ENCODE measurements at places on chromosomes 5 and 9.

DNA sequence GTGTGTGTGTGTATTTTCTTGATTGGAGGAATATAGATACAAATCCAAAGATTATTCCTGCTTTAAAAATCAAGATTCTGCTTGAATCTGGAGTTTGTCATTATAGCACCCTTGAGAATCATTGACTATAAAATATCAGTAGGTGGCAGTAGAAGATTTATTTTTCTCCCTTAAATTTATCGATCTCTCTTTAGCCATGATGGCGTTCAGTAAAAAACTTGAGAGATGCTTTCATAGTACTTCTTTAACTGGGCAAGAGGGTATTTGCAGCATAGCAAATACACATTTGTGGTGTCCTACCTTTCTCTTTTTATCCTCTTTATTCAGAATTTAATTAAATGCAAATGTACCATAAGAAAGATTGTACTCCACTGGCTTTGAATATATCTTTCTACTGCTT is 307.7 kb downstream of the ADGRV1 start:
- peak; percentile 22 for DNase-seq

DNA sequence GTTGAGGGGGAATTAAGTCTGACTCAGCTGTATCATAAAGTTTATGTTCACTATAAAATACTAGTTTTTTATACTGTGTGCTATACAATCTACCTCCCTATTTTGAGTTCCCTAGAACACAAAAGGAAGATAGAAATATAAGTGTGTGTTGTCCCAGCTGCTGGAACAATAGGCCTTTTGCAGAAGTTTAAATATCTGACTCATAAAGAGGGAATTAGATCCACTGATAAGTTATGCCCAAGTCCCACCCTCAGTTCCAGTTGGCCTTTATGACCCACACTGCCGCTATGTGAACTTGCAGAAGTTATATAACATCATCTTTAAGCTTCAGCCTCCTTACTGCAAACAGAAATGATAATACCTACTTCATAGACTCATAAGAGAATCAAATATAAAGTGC is 88.5 kb upstream of the DAB2 start:
- DNase-seq = peak; percentile 74

GRCh38 chr9:31084350-31084749 is 1300.1 kb upstream of the ACO1 start:
- no peak for DNase-seq

DNA sequence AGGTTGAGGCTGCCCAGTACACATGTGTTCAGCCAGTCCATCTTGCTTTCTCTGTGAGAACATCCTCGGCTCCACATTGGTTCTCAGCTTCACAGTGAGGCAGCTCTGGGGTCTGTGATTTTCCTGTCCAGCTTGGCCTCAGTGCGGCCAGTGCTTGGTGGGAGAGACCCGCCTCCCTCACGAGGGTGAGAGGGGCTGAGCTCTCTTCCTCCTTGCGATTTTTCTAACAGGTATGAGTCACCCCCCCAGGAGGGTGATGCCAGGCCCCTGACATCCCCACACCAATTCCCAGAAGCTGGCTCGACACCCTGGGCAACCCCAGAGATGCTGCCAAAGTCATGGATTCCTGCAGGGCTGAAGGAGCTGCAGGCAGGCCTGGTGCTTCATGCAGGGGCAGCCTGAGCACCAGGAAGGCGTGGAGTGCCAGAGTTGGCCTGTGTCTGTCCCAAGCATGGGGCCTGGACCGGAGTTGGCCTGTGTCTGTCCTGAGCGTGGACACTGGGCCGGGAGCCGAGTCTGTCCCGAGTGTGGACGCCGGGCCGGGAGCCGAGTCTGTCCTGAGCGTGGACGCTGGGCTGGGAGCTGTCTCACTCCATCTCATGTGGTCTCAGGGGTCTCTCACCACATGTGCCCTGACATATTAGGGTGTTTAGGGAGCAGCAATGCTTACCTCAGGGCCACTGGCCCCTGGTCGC is 408.6 kb upstream of the IRX4 start:
- DNase-seq = no peak

DNA sequence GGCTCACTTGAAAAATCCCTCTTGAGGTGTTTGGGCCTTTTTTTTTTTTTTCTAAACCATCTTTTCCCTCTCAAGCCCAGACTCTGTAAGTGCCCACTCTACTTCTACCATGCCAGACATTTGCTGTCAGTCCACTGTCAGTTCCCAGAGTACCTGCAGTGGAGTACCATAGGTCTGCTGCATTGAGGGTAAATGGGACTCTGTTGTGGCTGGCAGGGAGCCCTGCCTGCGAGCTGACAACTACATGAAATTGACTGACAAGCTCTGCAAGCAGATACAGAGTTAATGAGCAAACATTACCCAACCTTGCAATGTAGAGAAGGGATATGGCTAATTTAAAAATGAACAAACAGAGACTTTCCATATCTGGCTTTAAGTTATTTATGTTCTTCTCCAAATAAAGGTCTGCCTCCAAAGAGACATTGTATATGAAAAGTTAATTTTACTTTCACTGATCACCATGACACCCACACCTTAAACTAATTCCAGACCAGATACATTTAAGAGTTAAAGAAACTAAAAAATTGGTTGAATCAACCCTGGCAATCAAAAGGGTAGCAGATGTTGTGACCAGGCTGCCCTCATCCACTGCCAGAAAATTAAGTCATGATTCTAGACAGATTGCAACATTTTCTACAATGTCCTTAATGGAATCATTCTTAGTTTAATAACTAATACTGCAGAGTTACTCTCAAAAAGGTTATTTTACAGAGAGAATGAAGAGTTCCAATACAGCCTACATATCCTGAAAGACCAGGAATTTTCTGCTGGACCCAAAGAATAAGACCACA is 100.4 kb upstream of the PAM start:
- DNase-seq = no peak

DNA sequence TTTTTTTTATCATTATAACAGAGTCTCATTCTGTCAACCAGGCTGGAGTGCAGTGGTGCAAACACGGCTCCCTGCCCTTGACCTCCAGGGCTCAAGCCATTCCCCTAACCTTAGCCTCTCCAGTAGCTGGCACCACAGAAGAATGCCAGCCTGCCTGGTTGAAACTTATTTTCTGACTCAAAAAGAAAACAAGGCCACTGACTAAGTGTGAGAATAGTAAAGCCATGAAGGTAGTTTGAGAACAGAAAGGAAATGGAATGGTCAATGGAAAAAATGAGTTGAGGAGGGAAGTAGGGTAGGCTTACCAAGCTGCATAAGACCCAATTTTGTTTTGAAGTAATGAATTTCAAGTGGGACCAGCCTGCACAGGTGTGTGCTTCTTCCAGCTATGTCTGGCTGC is 82.8 kb upstream of the RORB start:
- no peak for DNase-seq

GRCh38 chr9:121765021-121765950 is 113.9 kb downstream of the DAB2IP start:
- DNase-seq = peak; percentile 88

GRCh38 chr9:124477648-124478285 is 27.5 kb downstream of the ADGRD2 start:
- no peak for DNase-seq

- peak; percentile 71 for DNase-seq
These were observed 825 bp upstream of the TOR4A start for GRCh38 chr9:137276473-137277328.

GRCh38 chr5:108867656-108868055 is 120.0 kb downstream of the FER start:
- DNase-seq = no peak

- DNase-seq = no peak
These were observed 29.7 kb downstream of the FAM78A start for GRCh38 chr9:131246618-131247017.

- no peak for DNase-seq
These were observed 196.8 kb downstream of the PRDM9 start for GRCh38 chr5:23703940-23704855.

DNA sequence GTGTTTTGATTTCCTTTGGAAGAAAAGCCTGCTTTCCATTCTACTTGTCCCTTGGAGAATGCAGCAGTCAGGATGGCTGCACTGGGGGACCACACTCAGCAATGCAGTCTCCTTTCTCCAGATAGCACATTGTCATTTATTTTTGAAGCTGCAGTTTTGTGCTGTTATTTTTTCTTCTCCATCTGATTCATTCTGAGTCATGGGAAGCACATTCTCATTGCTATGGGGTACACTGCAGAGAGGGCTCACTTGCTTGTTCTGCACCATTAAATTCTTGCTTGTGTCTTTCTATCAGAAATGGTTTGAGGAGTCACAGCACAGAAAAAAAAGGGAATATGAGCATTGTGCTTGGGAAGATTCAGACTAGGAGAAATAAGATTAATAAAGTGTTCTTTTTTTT is 39.7 kb upstream of the POC5 start:
- peak; percentile 6 for DNase-seq

- no peak for DNase-seq
These were observed 8.1 kb downstream of the PRDM12 start for GRCh38 chr9:130672466-130672865.

GRCh38 chr9:96603305-96604003 is 16.2 kb downstream of the CDC14B start:
- DNase-seq = no peak

- DNase-seq = no peak
These were observed 16.6 kb upstream of the DCAF12 start for GRCh38 chr9:34143116-34143515.

GRCh38 chr5:150203832-150204589 is 14.1 kb downstream of the SLC6A7 start:
- no peak for DNase-seq

DNA sequence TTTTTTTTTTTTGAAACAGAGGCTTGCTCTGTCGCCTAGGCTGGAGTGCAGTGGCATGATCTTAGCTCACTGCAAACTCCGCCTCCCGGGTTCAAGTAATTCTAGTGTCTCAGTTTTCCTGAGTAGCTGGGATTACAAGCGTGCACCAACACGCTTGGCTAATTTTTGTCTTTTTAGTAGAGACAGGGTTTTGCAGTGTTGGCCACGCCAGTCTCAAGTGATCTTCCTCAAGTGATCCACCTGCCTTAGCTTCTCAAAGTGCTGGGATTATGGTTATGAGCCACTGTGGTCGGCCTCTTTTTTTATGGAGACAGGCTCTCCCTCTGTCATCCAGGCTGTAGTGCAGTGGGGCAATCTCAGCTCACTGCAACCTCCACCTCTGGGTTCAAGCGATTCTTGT is 82.9 kb downstream of the RAB24 start:
- no peak for DNase-seq

DNA sequence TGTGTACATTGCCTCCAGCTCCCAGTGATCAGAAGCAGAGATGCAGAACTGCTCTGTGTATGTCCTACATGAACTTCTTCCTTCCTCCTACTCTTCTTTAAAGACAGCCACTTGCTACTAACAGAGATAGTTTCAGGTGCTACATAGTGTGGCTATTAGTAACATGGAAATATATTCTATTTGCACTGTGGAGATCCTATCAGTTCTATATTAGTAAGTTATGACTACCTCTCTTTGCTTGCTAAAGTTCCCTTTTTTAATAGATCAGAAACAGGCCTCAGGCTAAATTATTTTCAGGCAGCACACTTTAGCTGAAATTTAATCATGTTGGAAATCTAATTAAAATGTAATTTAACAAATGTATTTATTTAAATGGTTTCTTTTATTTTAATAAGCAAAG is 64.4 kb upstream of the TNFSF8 start:
- no peak for DNase-seq

GRCh38 chr5:122322801-122323548 is 10.9 kb downstream of the SNCAIP start:
- DNase-seq = no peak

- peak; percentile 55 for DNase-seq
These were observed 35.3 kb downstream of the NDFIP1 start for GRCh38 chr5:142143878-142144277.

DNA sequence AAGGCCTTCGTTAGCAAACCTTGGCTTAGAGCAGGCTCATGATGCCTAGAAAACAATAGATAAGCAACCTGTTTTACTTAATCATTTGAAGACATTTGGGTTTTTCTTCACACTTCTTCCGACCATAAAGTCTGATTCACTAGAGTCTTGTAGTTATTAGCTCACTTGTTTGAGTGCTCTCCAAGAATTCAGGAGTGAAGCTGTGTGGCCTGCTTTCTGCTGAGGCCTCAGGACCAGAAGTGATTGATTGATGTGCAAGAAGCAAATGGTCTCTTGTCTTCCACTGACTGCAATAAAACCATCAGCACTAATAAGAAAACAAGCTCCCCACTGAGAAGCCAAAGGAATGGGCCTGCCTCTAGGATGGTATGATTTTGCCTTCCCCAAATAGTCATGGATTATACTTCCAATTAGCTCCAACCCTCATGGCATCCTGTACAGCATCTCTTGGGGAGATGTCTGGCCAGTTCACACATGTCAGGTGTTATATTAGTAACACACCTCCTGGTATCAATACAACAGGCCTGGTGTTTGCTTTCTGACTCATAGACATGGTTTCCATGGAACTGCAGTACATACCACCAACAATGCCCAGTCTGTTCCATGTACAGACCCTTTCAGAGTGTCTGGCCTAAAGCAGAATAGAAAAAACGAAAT is 317.6 kb downstream of the CWC27 start:
- no peak for DNase-seq

DNA sequence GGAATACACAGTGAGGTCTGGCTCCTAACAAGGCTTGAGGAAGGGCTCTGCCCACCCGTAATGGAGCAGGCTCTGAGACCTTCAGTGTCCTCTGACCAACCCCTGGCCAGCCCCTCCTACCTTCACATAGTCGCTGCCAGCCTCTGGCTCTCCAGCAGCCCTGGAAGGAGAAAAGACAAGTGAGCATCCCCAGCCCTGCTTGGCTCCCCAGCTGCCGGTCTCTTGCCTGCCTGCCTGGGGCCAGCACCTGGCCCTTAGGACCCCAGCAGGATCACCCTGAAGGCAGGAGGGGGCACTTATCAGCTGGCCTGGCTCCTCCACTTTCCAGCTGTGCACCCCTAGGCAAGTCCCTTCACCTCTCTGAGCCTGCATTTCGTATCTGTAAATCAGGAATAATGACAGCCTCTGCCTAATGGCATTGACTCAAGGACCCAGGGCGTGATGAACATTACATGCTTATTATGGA is 16.9 kb downstream of the SH2D3C start:
- DNase-seq = no peak

GRCh38 chr5:181119105-181119504 is 11.9 kb downstream of the OR2V1 start:
- DNase-seq = no peak

DNA sequence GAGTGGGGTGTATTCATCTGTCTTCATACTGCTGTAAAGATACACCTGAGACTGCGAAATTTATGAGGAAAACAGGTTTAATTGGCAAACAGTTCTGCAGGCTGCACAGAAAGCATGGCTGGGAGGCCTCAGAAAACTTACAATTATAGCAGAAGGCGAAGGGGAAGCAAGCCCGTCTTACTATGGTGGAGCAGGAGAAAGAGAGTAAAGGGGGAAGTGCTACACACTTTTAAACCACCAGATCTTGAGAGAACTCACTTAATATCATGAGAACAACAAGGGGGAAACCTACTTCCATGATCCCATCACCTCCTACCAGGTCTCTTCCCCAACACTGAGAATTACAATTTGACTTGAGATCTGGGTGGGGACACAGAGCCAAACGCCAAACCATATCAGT is 12.5 kb upstream of the NREP start:
- no peak for DNase-seq
